Suprapubic skin (tissue), 4 donors: ENCODE measurements at places on chromosomes 1 and 21. TPM values are rescaled to one million over a fixed set of nuclear protein-coding genes. Genes with fewer than 3 reads are reported as not detected.

DNA sequence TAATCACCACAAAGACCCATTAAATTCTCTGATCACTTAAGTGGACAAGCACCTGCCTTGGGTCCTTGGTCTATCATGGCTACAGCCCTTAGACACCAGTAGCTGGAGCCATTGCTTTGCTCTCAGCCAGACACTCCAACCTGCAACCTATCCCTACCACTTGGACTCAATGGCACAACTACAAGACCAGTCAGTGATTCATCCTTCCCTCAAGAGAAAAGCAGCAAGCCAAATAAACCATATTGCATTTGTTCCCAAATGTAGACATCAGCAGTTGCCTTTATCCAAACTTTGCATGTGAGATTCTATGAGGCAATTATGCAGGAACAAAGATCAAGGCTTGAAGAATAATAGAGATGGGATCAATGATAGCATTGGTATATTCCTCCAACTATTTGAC is 263.4 kb downstream of the HHIPL2 start:
- no peaks in the 10 kb centered on the region for H3K27me3 ChIP-seq
- H3K4me3 ChIP-seq, result no peak overlapping the region
- H3K4me1 ChIP-seq, result no peaks in the 10 kb centered on the region
- no peaks in the 10 kb centered on the region for H3K36me3 ChIP-seq
- no peak for DNase-seq

- H3K27ac ChIP-seq, result no peak overlapping the region
- no peaks in the 10 kb centered on the region for H3K27me3 ChIP-seq
- H3K4me1 ChIP-seq, result peaks cover 7% of the 10 kb centered on the region
- no peaks in the 10 kb centered on the region for H3K36me3 ChIP-seq
- DNase-seq, result no peak
Measured at GRCh38 chr1:110243574-110243973, 33.5 kb downstream of the KCNC4 start.

- peak overlapping the region; percentile 23 for H3K27ac ChIP-seq
- no peaks in the 10 kb centered on the region for H3K36me3 ChIP-seq
- peaks cover 28% of the 10 kb centered on the region for H3K4me1 ChIP-seq
- no peaks in the 10 kb centered on the region for H3K27me3 ChIP-seq
- DNase-seq, result no peak
Measured at GRCh38 chr1:108881369-108881768, 4.6 kb downstream of the GPSM2 start.

DNA sequence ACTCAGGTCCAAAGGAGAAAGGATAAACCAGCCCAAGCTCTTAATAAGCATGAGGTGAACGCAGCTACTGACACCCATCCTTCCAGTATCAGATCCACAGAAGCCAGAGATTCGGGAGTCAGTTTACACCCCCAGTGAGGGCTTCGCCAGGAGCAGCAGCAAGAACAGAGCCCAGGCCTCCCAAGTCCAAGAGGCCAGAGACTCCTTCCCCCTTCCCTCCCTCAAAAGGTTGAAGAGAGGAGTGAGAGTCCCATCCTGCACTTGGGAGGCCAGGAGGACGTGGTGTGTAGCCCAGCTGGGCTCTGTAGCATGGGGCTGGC is 72.8 kb downstream of the MRPL37 start:
- no peaks in the 10 kb centered on the region for H3K27me3 ChIP-seq
- peak overlapping the region; percentile 86 for H3K27ac ChIP-seq
- H3K4me1 ChIP-seq, result peaks cover 70% of the 10 kb centered on the region
- no peak for DNase-seq
- no peaks in the 10 kb centered on the region for H3K36me3 ChIP-seq
- H3K4me3 ChIP-seq, result no peak overlapping the region

GRCh38 chr1:179293340-179294327 is at the start of gene SOAT1:
Gene SOAT1, plus strand, starts transcription at chr1:179293797. Its CDS starts 8,888 bp downstream, at chr1:179302685.
- peak; percentile 97 for DNase-seq
- H3K4me3 ChIP-seq, result peak within 1 kb of the TSS; percentile 72
- no peaks in the 10 kb centered on the region for H3K36me3 ChIP-seq
- H3K4me1 ChIP-seq, result peaks cover 18% of the 10 kb centered on the region
- H3K27me3 ChIP-seq, result no peaks in the 10 kb centered on the region
- peak within 1 kb of the TSS; percentile 90 for H3K27ac ChIP-seq

DNA sequence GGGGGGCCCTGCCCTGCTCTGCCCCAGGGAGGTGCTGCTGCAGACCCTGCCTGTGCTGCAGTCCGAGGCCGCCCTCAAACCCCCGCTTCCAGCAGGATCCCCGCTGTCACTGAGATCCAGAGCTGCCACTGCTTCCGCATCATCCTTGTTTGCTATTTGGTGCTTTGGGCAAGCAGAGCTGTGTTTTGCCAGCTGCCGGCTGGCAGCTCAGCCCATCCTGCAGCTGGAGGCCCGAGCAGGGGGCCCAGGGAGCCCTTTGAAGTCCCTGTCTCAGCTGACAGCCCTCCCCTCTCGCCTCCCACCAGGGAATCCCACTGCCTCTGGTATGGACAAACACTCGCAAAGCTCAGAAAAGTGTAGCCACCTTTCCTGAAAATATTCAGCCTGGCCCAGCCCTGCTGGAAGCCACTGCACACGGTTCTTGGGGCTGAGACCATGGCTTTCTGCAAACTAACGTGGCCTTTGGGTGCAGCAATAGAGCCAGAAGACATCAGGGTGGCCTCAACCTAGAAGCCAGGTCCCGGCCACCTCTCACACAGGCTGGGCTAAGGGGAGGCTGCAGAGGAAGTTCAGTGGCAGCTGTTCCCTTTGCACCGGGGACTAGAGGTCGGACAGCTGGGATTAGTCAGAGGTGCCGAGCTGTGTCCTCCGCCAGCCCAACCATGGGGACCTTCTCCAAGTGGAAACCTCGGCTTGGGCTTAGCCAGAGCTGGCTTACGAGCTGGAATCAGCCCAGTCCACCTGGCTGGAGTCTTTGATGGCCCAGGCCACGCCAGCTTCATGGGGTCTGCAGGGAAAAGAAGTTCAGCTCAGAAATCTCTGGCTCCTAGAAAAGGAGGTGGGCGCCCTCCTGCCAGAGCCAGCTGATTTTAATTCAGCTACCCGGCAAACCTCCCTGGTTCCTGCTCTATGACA is 107.1 kb downstream of the SPSB1 start:
- no peak overlapping the region for H3K4me3 ChIP-seq
- no peak for DNase-seq
- H3K27ac ChIP-seq, result no peak overlapping the region
- peaks cover 24% of the 10 kb centered on the region for H3K4me1 ChIP-seq

DNA sequence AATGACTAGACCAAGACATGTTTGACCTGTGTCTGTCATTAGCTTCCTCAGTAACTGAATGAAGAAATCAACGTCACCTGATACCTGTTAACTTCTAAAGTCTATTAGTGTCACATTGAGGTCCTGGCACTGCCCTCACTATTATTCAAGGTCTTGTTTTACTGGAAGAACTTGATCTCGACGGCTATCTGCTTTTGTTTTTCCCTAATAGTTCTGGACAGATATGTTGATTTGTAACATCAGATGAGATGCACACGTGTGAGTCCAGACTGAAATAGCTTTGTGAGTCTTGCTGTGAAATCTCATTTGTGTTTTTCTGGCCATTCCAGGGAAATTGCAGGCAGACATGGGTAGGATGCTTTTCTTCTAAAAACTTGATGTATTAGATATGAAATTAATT is 159.2 kb downstream of the RYR2 start:
- no peaks in the 10 kb centered on the region for H3K36me3 ChIP-seq
- no peaks in the 10 kb centered on the region for H3K4me1 ChIP-seq
- H3K4me3 ChIP-seq, result no peak overlapping the region
- DNase-seq, result no peak
- no peak overlapping the region for H3K27ac ChIP-seq

GRCh38 chr1:172185211-172185610 is 235.3 kb upstream of the C1orf105 start:
- H3K4me1 ChIP-seq, result peaks cover 27% of the 10 kb centered on the region
- no peak for DNase-seq
- H3K36me3 ChIP-seq, result no peaks in the 10 kb centered on the region
- no peak overlapping the region for H3K4me3 ChIP-seq
- no peak overlapping the region for H3K27ac ChIP-seq

Gene FHAD1
- not detected for total RNA-seq

Gene SPATA21
- total RNA-seq, result not detected

Gene HPDL
- 1.1 TPM for total RNA-seq

Gene KCNK1
- 14.6 TPM for total RNA-seq

Gene NMNAT1
- total RNA-seq, result 4.7 TPM
